ENCODE measurements at places on chromosomes 12 and 14.

DNA sequence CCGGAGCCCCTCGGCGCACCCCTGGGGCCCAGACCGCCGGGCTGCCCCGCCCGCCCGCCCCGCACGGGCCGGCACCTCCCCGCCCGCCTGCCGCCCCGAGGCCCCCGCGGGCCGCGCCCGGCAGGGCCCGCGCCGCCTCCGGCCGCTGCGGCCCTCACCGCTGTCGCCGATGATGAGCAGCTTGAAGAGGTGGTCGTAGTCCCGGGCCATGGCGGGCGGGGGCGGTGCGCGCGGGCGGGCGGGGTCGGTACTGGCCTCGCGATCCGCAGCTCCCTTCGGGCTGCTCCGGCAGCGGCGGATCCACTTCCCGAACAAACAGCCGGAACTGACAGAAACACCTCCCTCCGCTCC, at the start of gene RAB35:
Gene RAB35, minus strand, starts transcription at position 313 of the 351 bp plus-strand sequence. Its CDS starts 103 bp downstream, at position 210.
- no peak for DNase-seq
- H3K4me1 ChIP-seq, result peaks cover 42% of the 10 kb centered on the region
- no peaks in the 10 kb centered on the region for H3K36me3 ChIP-seq
- no peaks in the 10 kb centered on the region for H3K27me3 ChIP-seq
- peak within 1 kb of the TSS; percentile 99 for H3K27ac ChIP-seq

- H3K4me3 ChIP-seq, result no peak overlapping the region
- no peaks in the 10 kb centered on the region for H3K27me3 ChIP-seq
- H3K4me1 ChIP-seq, result peaks cover 16% of the 10 kb centered on the region
- DNase-seq, result no peak
- no peaks in the 10 kb centered on the region for H3K36me3 ChIP-seq
Measured at GRCh38 chr14:22561661-22562579, 27.1 kb downstream of the DAD1 start.

DNA sequence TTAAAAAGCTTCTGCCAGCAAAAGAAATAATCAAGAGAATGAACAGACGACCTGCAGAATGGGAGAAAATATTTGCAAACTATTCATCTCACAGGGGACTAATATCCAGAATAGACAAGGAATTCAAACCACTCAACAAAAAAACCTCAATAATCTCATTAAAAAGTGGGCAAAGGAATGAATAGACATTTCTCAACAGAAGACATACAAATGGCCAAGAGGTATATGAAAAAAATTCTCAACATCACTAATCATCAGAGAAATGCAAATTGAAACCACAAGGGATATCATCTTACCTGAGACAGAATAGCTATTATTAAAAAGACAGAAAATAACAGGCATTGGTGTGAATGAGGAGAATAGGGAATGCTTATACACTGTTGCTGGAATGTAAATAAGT, 270.0 kb downstream of the DACT1 start:
- DNase-seq, result no peak
- no peak overlapping the region for H3K27ac ChIP-seq
- H3K36me3 ChIP-seq, result no peaks in the 10 kb centered on the region
- no peak overlapping the region for H3K4me3 ChIP-seq
- H3K4me1 ChIP-seq, result no peaks in the 10 kb centered on the region

DNA sequence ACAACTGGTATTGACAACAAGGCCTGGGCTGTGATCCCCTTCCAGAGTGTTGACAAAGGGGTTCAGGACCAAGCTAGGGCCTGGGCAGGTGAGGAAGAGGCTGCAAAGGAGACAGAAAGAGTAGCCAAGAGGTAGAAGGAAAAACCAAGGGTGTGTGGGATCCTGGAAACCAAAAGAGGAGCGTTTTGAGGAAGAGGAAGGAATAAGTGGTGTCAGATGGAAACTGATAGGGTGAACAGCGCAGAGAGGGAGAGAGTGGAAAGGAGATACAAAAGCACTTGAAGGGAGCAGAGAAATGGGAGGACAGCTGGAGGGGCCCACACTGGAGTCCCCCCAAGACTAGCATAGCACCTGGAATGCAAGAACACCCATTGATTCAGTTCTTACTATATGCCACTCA, 8.3 kb upstream of the HVCN1 start:
- no peak overlapping the region for H3K27ac ChIP-seq
- H3K27me3 ChIP-seq, result no peaks in the 10 kb centered on the region
- no peak overlapping the region for H3K4me3 ChIP-seq
- H3K36me3 ChIP-seq, result no peaks in the 10 kb centered on the region

DNA sequence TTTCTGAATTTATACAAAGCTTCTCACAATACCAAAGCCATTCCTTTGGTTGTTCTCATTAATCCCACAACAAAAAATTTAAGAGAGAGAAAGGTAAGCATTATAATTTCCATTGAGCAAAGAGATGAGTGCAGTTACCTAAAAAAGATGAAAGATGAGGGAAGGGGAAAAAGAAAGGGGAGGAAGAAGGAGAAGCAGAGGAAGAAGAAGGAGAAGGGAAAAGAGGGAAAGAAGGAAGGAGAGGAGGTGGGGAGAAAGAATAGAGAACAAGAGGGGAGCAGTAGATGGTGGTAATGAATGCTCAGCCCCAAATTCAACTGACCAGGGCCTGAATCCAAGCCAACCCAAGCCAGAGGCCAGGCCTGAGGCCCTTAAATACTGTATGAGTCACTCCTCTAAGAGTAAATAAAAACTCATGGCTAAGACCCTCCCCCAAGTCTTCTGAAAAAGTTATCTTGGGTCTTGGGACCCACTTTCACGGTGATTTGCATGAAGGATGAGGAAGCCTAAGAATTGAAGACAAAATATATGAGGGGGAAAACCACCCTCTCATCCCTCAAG, 144.6 kb downstream of the ITPR2 start:
- no peak overlapping the region for H3K4me3 ChIP-seq
- peaks cover 19% of the 10 kb centered on the region for H3K36me3 ChIP-seq
- no peaks in the 10 kb centered on the region for H3K4me1 ChIP-seq
- H3K27ac ChIP-seq, result no peak overlapping the region

- no peaks in the 10 kb centered on the region for H3K4me1 ChIP-seq
- no peak for DNase-seq
- no peaks in the 10 kb centered on the region for H3K36me3 ChIP-seq
- no peaks in the 10 kb centered on the region for H3K27me3 ChIP-seq
Measured at GRCh38 chr12:98222135-98222534, 293.3 kb upstream of the TMPO start.

DNA sequence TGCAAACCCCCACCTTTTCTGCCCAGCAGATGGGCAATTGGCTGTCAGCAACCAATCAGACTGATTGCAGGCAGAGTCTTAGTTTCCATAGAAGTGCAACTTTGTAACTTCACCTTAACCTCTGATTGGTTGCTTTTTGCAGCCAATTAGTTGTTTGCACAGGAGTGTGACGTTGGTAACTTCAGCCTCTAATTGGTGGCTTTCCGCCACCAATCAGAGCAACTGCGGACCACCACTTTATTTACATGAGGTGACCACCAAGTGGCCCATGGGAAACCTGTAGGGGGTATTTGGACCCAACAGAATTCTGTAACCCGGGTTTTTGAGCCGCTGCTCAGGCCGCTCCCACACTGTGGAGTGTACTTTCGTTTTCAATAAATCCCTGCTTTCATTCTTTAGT, 32.3 kb downstream of the CDKN1B start:
- no peaks in the 10 kb centered on the region for H3K4me1 ChIP-seq
- H3K36me3 ChIP-seq, result no peaks in the 10 kb centered on the region
- no peaks in the 10 kb centered on the region for H3K27me3 ChIP-seq

DNA sequence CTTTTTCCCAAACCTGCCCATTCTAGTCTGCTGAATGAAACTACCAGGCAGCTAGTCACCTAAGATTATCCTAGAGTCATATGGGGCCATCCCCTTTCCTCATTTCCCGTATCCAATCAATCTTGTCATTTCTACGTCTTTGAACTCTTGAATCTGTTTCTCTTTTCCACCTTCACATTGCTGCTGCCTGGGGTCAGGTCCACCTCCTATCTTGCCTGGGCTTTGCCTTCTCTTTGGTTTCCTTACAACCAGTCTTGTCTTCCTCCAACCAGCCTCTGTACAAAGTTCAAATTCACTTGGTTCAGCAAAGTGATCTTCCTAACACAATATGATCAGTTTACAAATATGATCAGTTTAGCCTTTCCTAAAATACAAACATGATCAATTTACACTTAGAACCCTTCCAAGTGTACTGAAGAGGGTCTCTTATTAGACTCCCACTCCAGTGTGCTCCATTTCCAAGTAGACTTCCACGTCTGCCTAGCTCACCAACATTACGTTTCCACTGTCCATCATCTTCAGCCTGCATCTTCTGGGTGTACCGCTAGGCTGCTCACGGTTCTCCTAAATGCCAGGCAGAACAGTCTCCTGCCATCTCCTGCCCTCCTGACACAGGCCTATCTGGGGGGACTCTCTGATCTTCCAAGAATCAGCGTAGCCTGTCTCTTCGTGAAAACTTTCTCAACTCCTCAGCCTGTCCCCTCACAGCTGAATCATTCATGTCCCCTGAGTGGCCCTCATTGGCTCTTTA, 4.1 kb upstream of the ACVR1B start:
- H3K27me3 ChIP-seq, result no peaks in the 10 kb centered on the region
- peaks cover 15% of the 10 kb centered on the region for H3K4me1 ChIP-seq
- DNase-seq, result no peak

- no peak overlapping the region for H3K27ac ChIP-seq
- H3K4me3 ChIP-seq, result no peak overlapping the region
- H3K4me1 ChIP-seq, result no peaks in the 10 kb centered on the region
- peaks cover 2% of the 10 kb centered on the region for H3K27me3 ChIP-seq
Measured at GRCh38 chr12:111010061-111010460, 89.7 kb upstream of the MYL2 start.

DNA sequence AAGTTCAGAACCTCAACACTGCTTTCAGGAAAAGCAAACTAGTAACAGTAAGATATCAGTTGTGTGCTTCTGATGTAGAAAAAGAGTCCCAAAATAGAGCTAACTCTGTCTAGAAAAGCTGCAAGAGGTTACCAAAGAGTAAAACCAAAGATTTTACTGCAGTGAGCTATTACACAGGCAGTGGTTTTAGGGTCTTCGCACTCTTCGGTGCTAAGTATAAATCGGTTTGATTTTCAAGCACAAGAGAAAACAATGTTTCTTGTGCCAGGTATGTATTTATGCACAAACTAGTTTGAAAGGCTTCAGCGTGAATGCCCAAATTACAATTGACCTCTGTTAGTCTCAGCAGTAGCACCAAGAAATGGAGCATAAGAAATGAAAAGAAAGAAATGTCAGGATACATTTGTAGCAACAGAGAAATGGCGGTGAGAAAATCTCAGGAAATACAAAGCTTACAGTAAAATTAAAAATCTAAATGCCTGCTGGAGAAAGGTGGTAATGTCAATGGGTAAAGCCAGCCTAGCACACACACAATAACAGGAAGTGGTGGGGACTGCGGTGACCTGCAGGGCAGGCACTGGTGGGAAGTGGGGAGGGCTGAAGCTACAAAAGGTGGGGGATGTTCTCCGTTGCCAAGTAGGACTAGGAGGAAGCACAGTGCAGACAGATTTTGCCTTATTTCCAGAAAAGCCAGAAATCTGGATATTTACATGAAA, 18.0 kb upstream of the DYRK2 start:
- no peak overlapping the region for H3K4me3 ChIP-seq
- H3K27me3 ChIP-seq, result no peaks in the 10 kb centered on the region
- no peaks in the 10 kb centered on the region for H3K4me1 ChIP-seq
- no peak overlapping the region for H3K27ac ChIP-seq

- no peak for DNase-seq
- no peak overlapping the region for H3K4me3 ChIP-seq
- H3K27ac ChIP-seq, result no peak overlapping the region
- H3K27me3 ChIP-seq, result no peaks in the 10 kb centered on the region
- H3K36me3 ChIP-seq, result peaks cover 25% of the 10 kb centered on the region
Measured at GRCh38 chr14:71022012-71022869, 115.0 kb downstream of the PCNX1 start.

- no peaks in the 10 kb centered on the region for H3K27me3 ChIP-seq
- no peaks in the 10 kb centered on the region for H3K36me3 ChIP-seq
- DNase-seq, result no peak
- no peak overlapping the region for H3K4me3 ChIP-seq
- no peaks in the 10 kb centered on the region for H3K4me1 ChIP-seq
Measured at GRCh38 chr12:41893491-41893890, 251.2 kb downstream of the GXYLT1 start.

DNA sequence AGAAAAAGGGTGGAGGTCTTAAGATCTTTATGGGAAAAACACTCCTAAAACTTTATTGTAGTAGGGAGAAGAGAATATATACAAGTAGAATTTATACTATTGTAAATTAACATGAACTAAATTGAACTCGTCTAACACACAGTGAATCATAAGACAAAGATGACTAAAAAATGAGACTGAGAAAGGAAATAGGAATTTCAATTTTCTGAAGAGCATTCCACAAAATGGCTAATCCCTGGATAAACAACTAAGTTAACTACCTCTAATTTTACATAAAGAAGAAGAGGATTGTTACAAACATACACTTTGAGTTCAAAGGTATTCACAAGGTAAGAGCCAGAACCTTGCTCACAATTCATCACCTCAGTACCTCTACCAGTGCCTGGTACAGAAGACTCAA, 2.0 kb downstream of the MAP4K5 start:
- H3K36me3 ChIP-seq, result no peaks in the 10 kb centered on the region
- H3K4me3 ChIP-seq, result no peak overlapping the region

GRCh38 chr12:109020146-109020795, 597 bp downstream of the SVOP start:
- H3K36me3 ChIP-seq, result no peaks in the 10 kb centered on the region
- no peaks in the 10 kb centered on the region for H3K4me1 ChIP-seq
- H3K4me3 ChIP-seq, result no peak overlapping the region
- no peaks in the 10 kb centered on the region for H3K27me3 ChIP-seq

GRCh38 chr12:29521951-29522350, 24.5 kb upstream of the OVCH1 start:
- H3K4me1 ChIP-seq, result no peaks in the 10 kb centered on the region
- peaks cover 15% of the 10 kb centered on the region for H3K36me3 ChIP-seq
- no peak overlapping the region for H3K4me3 ChIP-seq

DNA sequence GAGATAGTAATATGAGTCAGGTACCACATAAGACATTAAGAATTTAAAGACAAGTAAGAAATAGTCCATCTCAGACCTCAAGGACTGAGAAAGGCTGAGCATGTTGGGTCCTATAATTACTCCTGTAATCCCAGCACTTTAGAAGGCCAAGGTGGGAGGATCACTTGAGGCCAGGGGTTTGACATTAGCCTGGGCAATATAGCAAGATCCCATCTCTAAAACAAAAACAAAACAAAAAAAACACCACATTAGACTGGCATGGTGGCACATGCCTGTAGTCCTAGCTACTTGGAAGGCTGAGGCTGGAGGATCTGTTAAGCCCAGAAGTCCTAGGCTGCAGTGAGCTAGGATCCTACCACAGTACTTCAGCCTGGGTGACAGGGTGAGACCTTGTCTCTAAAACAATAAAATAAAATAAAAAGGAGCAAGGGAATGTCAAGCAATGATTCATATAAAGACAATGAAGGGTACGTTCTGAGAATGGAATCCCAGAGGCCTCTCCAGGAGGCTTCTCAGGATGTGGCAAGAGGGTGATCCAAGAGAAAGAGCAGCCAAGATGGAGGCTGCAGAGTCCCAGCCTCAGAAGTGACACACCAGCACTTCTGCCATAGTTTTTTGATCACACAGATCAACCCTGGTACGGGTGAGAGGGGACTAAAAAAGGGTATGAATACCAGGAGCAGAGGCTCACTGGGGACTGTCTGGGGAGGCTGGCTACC, 206.4 kb downstream of the CRADD start:
- peaks cover 9% of the 10 kb centered on the region for H3K4me1 ChIP-seq
- no peaks in the 10 kb centered on the region for H3K27me3 ChIP-seq
- no peak overlapping the region for H3K4me3 ChIP-seq
- DNase-seq, result no peak
